Body of pancreas (tissue), 4 donors: ENCODE measurements at places on chromosomes 11 and 22. TPM values are rescaled to one million over a fixed set of nuclear protein-coding genes. Genes with fewer than 3 reads are reported as not detected.
A peak's percentile ranks its signal among the peaks of the same experiment; 100 is the strongest.

- DNase-seq, result no peak
- no peaks in the 10 kb centered on the region for H3K36me3 ChIP-seq
- no peak overlapping the region for H3K27ac ChIP-seq
Observed at GRCh38 chr11:125994509-125994908, 48.7 kb downstream of the VSIG10L2 start.

- no peaks in the 10 kb centered on the region for H3K27me3 ChIP-seq
- H3K4me1 ChIP-seq, result no peaks in the 10 kb centered on the region
- no peak overlapping the region for H3K27ac ChIP-seq
- DNase-seq, result no peak
Observed at GRCh38 chr22:20587206-20587958, 80.0 kb downstream of the MED15 start.

DNA sequence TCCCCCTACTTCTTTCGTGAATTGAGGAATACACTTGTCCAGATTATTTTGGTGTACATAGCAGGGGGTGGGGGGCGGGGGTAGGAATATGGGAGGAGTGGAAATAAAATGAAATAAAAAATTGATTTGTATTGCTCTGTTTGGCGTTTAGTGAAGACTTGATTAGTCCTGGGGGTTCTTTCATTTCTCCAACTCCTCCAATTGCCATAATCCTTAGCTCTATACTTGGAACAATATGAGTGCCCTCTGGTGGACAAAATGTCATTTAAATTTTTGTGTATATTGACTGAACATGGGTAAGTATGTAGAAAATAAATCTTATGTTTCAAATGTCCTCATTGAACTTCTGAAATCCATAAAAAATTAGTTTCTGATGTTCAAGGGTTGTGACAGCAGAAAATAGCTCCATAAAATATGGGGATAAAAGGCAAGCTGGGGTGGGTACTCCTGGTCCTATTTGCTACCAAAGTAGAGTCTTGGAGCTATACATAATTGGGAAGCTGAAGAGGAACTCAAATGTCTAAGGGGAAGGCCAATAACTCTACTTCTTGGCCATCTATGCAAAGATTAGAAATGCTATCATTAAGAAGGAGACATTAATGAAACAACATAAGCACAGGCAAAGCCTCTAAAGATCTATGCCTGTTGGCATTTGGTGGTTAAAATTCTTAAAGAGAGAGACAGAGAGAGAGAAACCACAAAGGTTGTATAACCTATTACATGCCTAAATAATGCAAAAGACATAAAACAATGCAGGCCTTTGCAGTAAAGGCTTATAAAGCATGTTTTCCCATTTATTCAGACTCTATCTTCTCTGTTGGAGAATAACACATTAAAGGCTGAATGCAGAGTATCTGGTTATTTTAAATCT is 421.6 kb downstream of the METTL15 start:
- no peaks in the 10 kb centered on the region for H3K27me3 ChIP-seq
- no peaks in the 10 kb centered on the region for H3K36me3 ChIP-seq
- no peak overlapping the region for H3K27ac ChIP-seq

DNA sequence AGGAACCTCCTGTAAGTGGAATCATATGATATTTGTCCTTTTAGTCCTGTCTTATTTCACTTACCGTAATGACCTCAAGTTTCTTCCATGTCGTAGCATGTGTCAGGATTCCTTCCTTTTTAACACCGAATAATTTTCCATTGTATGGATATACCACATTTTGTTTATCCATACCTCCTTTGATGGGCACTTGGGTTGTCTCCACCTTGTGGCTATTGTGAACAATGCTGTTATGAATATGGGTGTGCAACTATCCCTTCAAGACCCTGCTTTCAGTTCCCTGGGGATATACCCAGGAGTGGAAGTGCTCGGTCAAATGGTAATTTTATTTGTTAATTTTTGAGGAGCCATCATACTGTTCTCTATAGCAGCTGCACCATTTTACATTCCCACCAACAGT is 244.9 kb upstream of the BLID start:
- no peaks in the 10 kb centered on the region for H3K36me3 ChIP-seq
- no peaks in the 10 kb centered on the region for H3K4me1 ChIP-seq
- DNase-seq, result no peak
- no peak overlapping the region for H3K27ac ChIP-seq

DNA sequence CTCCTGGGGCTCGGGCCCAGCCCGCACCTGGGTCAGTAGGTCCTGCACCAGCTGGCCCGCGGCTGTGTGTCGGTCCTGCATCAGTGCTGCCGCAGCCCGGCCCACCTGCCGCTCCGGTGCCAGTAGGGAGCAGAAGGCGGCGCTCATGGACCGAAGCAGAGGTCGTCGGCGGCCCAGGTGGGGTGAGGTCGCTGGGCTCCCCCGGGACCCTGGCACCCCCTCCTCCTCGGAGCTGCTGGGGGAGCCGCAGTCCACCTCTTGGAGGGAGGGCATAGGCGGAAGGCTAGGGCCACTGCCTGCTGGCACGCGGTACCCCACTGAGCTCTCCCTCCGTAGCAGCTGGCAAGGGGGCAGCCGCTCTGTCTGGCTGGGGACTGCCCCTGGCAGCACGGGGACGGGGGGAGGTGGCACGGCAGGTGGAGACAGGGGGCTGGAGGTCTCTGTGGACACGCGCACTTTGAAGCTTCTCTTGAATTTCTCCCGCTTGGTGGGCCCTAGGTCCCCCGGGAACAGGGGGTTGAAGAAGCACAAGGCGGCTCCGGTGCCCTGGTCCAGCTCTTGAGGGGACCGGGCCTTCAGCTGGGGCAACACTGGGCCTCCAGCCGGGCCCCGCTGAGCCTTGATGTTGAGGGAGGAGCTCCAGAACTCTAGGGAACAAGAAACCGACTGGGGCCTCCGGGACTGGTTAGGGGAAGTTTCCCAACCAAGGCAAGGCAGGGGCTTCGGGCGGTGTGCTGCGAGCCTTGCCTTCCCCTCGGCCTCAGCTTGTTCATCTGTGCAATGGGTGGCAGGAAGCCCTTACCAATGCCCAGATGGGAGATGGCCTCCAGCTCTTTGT is 1.4 kb downstream of the RIN1 start:
- H3K4me3 ChIP-seq, result no peak overlapping the region
- H3K27ac ChIP-seq, result no peak overlapping the region
- H3K36me3 ChIP-seq, result no peaks in the 10 kb centered on the region
- H3K27me3 ChIP-seq, result no peaks in the 10 kb centered on the region
- H3K4me1 ChIP-seq, result peaks cover 30% of the 10 kb centered on the region

DNA sequence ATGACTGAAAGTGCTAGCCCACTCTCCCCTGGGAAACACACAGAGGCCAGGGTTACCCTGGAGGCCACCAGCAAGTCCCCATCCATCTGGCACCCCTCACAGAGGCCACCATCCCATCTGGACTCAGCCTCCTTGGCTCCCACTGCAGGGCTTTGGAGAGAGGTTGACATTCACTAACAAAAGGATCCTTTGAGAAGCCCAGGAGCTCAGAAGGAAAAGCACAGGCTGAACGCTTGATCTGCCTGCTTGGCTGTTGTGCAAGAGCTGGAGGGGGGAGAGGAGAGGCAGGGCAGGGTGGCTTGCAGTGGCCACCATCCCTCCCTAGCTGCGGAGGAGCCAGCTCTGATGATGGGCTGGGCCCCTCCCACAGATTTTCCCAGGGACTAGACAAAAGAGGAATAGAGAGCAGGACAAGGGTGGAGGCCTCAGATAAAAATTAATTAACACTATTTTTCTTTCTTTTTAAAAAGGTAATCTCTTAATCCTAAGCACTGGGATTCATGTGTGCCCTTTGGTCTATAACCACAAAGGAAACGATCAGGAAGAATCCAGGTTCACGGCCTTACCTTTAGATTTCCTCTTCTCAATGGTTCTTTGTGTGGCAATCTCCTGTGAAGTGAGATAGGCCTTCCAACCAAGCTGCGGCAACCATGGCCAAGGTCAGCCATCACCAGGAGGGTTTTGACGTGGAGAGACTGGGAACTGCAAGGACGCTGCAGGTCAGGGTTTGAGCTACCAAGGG is 154.7 kb downstream of the BARX2 start:
- no peaks in the 10 kb centered on the region for H3K36me3 ChIP-seq
- DNase-seq, result no peak
- H3K4me3 ChIP-seq, result no peak overlapping the region
- no peaks in the 10 kb centered on the region for H3K4me1 ChIP-seq

GRCh38 chr11:78140392-78141077 is 1.1 kb upstream of the ALG8 start:
- no peak overlapping the region for H3K27ac ChIP-seq
- H3K4me1 ChIP-seq, result peaks cover 13% of the 10 kb centered on the region
- no peaks in the 10 kb centered on the region for H3K27me3 ChIP-seq
- DNase-seq, result no peak

- DNase-seq, result no peak
- H3K27ac ChIP-seq, result no peak overlapping the region
- H3K4me1 ChIP-seq, result no peaks in the 10 kb centered on the region
Observed at GRCh38 chr22:19811211-19811621, 43.5 kb downstream of the GNB1L start.

DNA sequence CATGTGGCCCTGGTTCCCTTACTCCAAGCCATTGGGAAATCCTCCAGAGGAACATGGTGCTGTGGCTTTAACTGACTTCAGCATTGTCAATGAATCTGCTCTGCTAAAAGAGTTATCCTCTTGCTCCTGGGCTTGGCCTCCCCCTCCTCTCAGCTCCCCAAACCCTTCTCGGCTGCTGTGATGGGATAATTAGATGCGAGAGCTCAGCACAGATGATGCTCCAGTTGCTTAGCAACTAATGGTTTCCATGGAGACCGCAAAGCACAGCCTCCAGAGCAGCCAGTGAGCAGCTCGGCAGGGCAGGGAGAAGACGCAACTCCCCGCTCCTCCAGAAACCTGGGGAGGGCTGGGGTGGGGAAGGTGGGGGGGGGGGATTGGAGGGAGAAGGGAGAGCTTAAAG is 2.8 kb upstream of the UPK2 start:
- no peak for DNase-seq
- H3K27ac ChIP-seq, result no peak overlapping the region
- no peak overlapping the region for H3K4me3 ChIP-seq
- no peaks in the 10 kb centered on the region for H3K36me3 ChIP-seq
- H3K4me1 ChIP-seq, result no peaks in the 10 kb centered on the region

DNA sequence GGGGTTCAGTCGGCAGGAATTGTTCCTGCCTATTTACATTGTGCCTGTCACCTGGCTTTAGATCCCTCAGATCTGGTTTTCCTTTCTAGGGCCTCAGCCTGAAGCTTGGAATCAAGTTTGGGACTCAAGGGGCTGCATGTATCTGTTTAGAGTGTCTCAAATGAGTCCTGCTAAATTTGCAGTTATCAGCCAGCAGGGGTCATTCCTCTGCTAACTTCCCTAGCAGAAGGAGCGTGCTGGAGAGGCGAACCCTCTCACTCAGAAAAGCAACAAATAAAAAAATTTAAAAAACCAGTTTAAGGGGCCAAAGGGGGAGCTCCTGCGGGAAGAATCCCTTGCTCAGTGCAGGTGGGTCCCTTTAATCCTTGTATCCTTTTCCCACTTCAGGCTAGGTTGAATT is 1220.2 kb downstream of the JRKL start:
- no peaks in the 10 kb centered on the region for H3K4me1 ChIP-seq
- no peaks in the 10 kb centered on the region for H3K27me3 ChIP-seq
- no peak overlapping the region for H3K27ac ChIP-seq
- no peaks in the 10 kb centered on the region for H3K36me3 ChIP-seq
- no peak for DNase-seq
- H3K4me3 ChIP-seq, result no peak overlapping the region

DNA sequence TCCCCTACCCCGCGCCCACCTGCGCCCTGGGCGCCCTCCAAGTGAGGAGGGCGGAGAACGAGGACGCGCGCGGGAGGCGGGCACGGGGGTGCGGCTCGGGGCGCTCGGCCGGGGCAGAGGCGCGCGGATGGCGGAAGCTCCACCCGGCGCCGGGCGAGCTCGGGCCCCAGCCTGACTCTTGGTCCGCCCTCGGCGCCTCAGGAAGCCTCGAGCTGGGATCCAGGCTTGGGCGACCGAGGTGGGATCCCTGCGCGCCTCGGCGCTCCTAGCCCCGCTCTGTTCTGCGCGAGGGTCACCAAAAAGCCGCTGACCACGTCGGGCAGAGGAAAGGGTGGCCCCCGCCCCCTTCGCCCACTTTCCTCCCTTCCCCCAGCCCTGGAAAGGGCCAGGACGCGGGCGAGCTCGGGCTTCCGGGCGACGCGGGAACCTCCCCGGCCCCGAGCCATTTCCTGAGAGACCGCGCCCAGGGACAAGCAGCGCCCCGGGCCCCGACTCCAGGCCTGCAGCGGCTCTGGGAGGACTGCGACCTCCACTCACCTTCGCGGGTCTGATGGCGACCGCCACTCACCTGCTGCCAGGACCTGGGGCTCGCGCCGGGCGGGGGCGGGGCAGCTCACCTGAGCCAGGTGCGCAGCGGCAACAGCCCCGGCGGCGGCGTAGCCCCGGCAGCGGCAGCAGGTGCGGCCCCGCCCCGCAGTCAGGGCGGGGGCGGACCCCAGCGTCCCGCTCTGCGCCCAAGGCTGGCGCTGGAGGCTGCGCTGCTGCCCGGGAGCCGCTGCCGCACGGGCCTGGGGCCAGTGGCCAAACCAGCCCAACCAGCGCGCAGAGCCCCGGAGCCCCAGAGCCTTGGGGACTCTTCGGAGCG is 2.2 kb upstream of the SIGIRR start:
- peak; percentile 75 for DNase-seq
- no peaks in the 10 kb centered on the region for H3K27me3 ChIP-seq
- peak overlapping the region; percentile 89 for H3K27ac ChIP-seq
- H3K36me3 ChIP-seq, result no peaks in the 10 kb centered on the region
- peaks cover 29% of the 10 kb centered on the region for H3K4me1 ChIP-seq
- H3K4me3 ChIP-seq, result peak overlapping the region; percentile 80

GRCh38 chr11:128469220-128469619 is 118.1 kb downstream of the ETS1 start:
- H3K27ac ChIP-seq, result no peak overlapping the region
- no peak overlapping the region for H3K4me3 ChIP-seq
- peaks cover 22% of the 10 kb centered on the region for H3K4me1 ChIP-seq
- H3K27me3 ChIP-seq, result no peaks in the 10 kb centered on the region
- H3K36me3 ChIP-seq, result no peaks in the 10 kb centered on the region
- DNase-seq, result no peak

GRCh38 chr22:27684901-27685300 is 116.7 kb downstream of the MN1 start:
- DNase-seq, result no peak
- H3K4me3 ChIP-seq, result no peak overlapping the region
- H3K27ac ChIP-seq, result no peak overlapping the region
- no peaks in the 10 kb centered on the region for H3K27me3 ChIP-seq

Gene ARHGAP42
- total RNA-seq, result 3.6 TPM

Gene CENPM
- not detected for total RNA-seq

Gene BIRC3
- 13.2 TPM for total RNA-seq

Gene ESAM
- total RNA-seq, result 20.8 TPM

Gene MYEOV
- 7.0 TPM for total RNA-seq
